Pulmonary artery endothelial cell (primary cell): ENCODE measurements at places on chromosomes 7 and 10. TPM values are rescaled to one million over a fixed set of nuclear protein-coding genes. Genes with fewer than 3 reads are reported as not detected.
A peak's percentile ranks its signal among the peaks of the same experiment; 100 is the strongest.

- DNase-seq: no peak
Measured at GRCh38 chr10:117112220-117112619, 25.9 kb downstream of the VAX1 start.

- no peak for DNase-seq
Measured at GRCh38 chr7:2864204-2864985, 20.3 kb upstream of the GNA12 start.

DNA sequence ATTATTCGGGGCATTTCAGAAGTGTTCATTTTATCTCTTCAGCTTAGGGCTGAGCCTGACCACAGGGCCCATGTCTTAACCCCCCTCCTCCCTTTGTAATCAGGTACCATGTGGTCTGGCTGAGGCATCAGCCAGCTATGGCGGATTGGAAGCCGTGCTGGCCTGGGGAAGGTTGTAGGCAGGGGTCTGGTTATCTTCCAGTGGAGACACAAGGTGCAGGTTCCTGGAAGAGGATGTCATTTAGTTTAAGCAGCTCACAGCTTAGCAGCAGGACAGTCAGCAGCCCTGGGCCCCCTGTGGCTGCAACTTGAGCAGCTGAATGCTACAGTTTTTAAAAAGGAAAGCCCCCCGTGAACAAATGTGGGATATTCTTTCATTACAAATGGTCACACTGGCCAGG, 22.1 kb downstream of the BAG3 start:
- no peak for DNase-seq

GRCh38 chr7:105760551-105761447, 115.6 kb downstream of the ATXN7L1 start:
- no peak for DNase-seq

Gene TAS2R3
- 0.46 and 1.3 TPM in 2 replicates for total RNA-seq

DNA sequence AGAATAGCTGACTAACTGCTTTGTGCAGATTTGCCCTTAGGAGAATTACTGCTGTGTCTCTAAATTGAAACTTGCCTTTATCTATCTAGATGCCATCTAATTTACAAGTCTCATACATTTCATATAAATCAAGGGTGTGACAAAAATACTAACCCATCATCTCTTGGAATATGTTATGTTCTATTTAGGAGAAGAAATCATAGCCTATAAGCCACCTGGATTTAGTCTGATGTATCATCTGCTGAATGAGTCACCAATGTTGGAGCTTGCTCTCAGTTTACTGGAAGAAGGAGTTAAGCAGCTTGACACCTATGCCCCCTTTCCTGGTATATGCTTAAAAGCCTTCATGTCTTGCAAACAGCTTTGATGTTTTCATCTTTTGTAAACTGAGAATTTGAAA, 43.5 kb downstream of the NUP205 start:
- no peak for DNase-seq

DNA sequence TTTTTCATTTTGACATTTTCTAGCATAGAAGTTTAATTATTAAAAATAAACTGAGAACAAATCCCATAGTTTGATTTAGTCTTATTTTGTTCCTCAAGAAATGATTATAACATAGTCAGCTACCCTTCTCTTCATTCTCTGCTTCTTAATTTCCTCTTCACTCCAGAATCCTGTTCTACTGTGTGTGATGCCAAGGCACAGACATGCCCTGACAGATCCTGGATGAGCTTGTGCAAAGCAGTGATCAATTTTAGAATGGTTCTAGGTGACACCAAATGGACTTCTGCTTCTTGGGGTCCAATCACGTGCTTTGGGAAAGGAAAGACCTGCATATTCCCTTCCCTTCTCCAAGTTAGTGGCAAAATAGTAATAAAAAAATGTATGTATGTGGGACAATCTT, 665.6 kb downstream of the MAGI2 start:
- DNase-seq: no peak

DNA sequence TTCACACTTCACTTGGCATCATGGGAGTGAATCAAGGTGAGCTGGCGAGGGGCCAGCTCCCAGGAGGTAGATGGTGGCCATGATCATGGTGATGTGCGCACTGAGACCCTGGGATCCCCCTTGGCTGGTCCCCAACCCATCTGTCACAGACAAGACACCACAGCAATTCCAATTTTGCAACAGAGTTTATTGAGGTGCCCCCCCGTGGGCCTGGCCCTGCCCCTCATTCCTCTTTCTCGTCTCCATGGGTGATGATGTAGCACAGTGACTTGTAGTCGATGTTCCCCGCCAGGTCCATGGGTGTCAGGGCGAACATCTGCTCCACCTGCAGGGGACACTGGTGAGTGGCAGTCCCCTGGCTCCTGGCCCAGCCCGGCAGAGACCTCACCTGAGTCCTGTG, 2.4 kb downstream of the MYL7 start:
- DNase-seq: no peak

Gene METTL27
- total RNA-seq: 0.99 and 1.0 TPM in 2 replicates

DNA sequence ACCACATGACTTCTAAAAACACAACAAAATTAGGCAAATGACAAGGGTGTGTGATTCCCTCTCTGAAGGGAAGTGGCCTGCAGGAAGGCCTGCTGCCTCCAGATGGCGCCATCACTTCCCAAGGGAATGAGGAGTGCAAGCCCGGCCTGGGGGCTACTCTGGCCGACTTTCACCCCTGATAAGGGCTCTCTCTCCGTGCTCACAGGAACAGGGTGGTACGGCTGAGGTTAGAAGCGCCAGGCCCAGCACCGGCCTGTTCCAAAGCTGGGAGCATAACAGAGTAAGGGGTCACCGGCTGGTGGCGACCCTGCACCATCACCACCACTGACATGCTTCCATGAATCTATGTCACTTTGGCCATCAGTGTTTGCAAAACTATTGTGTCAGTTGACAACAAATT, 13.1 kb downstream of the RBP3 start:
- DNase-seq: no peak

DNA sequence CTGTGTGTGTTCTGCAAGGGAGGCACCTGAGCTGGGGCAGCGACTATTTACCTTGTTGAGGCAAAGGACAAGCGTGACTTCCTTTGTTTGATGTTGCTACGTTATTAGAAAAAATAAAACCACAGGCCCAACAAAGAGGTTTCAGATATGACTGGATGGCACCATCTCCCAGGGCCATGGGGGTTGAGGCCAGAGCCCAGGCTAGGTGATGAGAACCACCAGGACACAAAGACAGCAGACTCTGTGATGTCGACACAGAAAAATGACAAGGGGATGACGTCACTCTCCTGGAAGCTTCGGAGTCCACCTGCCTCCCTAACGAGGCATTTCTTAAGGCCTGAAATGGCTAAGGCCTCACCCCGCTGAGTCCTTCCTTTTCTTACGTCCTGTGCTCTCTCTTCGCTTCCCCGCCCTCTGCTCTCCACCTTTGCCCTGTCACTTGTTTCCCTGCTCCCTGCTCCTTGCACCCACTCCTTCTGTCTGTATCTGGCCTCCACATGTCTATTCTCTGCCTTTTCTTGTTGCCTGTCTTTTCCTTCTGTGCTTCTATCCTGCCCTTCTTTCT, 83.0 kb upstream of the ADRB1 start:
- no peak for DNase-seq

Gene AKR1D1
- not detected in 2 replicates for total RNA-seq

Gene ITGA8
- under 0.01 TPM in 1 of 2 replicates, not detected in the other for total RNA-seq

Gene CPED1
- total RNA-seq: 1.5 and 1.7 TPM in 2 replicates

Gene SLC26A5
- total RNA-seq: not detected in 2 replicates

DNA sequence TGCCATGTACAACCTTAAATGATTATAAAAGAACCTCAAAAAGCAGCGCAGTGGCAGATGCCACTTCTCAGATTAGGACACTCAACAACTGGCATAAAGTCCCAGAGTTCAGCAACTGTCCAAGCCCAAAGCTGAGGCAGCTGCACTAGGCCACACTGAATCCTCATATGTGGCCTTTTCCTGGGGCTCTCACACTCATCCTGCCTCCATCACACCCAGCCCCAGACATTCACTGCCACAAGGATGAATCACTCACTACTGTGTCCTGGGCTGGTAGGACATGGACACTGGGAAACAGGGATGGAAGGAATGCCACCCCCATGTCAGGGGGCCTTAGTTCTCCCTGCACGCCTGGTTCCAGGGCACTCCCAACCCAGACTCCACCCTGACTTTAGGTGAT, 547.7 kb downstream of the TNS3 start:
- no peak for DNase-seq

DNA sequence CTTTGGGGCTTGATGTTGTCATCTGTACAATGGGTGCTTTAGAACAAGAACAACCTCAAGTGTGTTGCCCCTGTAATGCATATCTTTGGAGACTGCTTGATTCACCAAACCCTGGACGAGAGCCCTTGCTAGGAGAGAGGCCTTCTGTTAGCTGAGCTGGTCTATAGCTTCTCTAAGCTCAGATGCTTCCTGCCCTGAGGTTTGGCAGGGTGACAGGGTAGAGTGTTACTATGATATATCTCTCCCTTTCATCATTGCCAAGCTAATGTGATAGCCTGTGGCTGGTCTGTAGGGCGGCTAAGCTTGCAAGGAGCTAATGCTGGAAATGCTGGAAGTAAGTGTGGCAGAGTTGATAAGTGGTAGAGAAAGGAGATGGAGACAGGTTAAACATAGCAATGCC, 364.1 kb downstream of the RPS24 start:
- no peak for DNase-seq

Gene HSPA12A
- total RNA-seq: 0.13 and 0.42 TPM in 2 replicates

GRCh38 chr7:138935465-138936011, 45.7 kb downstream of the KIAA1549 start:
- DNase-seq: peak; percentile 27

GRCh38 chr10:86483664-86484063, 37.9 kb downstream of the WAPL start:
- no peak for DNase-seq

GRCh38 chr7:94135180-94135579, 131.0 kb upstream of the BET1 start:
- no peak for DNase-seq

Gene ST8SIA6
- 0.53 and 0.79 TPM in 2 replicates for total RNA-seq

Gene FAM24B
- total RNA-seq: 7.1 and 7.9 TPM in 2 replicates
